ENCODE measurements at places on chromosomes 16 and 17. TPM values are rescaled to one million over a fixed set of nuclear protein-coding genes. Genes with fewer than 3 reads are reported as not detected.

Gene NEUROD2
- not detected for total RNA-seq

Gene PRR35
- total RNA-seq = not detected

Gene CCDC154
- total RNA-seq = 0.61 TPM

Gene ST6GALNAC1
- not detected for total RNA-seq

Gene PTGES3L
- not detected for total RNA-seq

DNA sequence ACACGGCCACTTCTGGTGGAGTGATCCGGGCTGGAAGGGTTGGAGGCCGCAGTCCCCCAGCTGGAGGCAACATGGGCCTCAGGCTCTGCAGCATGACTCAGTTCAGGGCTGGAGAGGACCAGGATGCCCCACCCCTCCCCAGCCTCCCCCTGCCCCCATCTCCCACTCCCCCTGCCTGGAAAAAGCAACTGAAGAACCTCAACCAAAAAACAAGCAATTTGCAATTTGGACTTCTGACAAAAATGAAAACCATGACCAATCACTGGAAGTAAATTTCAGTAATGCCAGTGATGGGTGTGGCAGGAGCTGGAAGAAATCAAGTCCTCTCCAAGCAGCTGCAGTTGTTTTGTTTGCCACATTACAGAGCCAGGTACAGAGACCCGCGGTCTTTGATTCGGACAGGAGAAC is 6.6 kb upstream of the MIF4GD start:
- no peak for DNase-seq

- no peak for DNase-seq
Observed at GRCh38 chr17:19549746-19550623, 16.3 kb downstream of the SLC47A1 start.

- no peak for DNase-seq
Observed at GRCh38 chr17:32124985-32125847, 17.1 kb upstream of the RHOT1 start.

DNA sequence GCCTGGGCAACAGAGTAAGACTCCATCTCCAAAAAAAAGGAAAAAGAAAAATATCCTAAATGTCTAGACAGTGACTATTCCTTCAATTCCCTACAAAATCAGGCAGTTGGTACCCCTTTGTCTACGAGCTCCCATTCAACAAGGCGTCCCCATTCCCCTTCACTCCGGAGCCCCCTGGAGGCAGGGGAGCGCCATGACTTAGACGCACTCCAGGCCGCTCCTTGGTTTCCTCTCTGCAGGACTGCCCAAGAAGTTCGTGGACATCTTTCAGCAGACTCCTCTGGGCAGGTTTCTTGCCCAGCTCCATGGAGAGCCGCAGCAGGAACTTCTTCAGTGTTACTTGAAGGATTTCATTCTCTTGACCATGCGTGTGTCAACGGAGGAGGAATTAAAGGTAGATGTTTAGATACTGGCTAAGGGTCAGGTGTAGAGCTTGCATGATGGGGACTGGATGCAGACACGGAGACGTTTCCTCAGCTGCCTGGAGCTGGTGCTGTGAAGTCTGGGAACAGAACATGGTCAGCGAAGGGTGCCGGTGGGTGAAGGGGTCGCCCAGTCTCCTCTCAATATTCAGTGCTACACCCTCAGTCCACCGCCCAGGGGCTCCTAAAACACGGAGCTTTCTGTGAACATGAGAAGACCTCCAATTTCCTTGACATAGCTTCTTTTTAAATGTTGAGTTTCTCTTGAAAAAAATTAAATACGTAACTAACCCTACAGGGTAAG is 53.3 kb upstream of the ENDOV start:
- peak; percentile 6 for DNase-seq

DNA sequence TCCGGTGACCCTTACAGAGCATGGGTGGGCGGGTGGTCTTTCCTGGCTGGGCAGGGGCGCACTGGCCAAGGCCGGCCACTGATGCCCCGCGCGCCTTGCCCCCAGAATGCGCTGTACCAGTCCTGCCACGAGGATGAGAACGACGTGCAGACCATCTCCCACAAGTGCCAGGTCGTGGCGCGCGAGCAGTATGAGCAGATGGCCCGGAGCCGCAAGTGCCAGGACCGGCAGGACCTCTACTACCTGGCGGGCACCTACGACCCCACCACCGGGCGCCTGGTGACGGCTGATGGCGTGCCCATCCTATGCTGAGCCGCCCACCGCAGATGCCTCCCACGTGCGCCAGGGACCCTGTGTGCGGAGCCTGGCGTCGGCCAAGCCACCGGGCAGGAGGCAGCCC is 49.1 kb downstream of the ACTG1 start:
- DNase-seq = no peak

GRCh38 chr16:58652741-58653140 is 23.1 kb upstream of the CNOT1 start:
- peak; percentile 58 for DNase-seq

GRCh38 chr17:83068641-83069570 is 10.5 kb upstream of the METRNL start:
- DNase-seq = no peak

DNA sequence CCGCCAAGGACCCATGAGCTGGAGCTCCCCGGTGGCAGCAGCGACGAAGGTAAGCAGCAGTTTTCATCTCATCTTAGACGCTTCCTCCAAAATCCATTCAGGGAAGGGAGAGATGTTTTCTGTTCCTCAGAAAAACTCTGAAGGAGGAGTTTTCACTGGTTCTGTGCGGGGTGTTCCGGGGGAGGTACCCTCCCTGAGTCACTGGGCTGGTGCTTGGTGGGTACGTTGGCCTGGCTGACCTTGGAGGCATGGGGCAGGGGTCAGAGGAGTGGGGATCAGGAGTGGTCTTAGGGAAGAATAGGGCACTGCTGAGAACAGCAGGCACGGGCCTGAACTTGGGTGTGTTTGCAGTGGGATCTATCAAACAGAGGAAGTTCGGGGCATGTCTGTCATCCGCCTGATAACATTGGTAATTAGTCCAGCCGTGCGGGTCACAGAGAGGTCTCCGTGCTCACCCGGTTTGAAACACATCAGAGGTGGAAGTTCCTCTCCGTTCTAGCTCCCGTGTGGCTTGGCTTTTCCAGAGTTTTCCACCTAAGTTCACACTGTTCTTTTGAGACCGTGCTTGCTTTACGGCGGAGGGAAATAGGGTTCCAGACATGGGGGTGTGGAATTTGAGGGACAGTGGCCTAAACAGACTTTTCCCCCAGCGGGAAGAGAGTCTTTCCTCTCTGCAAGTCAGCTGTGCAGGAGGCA is 59.6 kb upstream of the CIBAR2 start:
- no peak for DNase-seq

DNA sequence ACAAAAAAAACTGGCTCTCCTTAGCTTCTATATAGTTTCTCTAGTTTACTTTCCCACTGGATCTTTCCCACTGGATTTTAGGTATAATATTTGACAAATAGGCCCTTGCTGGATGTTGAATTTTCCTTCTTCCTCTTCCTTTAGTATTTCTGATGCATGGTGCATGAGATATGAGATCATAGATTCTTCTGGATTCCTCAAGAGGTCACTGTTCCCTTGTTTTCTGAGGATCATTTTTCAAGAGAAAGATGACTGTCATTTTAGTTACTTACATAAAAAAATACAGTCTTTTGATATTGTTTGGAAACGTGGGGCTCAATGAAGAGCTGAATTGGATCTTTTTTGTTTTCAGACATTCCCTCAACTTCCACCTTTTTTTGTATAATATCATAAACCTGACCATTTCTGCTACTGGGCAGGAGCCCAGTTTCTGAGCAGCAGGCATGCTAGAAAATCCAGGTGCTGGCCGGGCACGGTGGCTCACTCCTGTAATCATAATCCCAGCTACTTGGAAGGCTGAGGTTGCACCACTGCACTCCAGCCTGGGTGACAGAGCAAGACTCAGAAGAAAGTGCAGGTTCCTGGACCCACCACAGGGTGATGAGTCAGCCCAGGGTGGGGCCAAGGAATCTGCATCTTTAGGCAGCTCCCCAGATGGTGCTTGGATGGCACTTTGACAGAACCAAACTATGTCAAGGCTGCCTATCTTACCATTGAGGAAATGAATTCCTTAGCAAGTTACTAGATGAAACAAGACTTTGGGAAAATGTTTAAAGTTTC is 70.3 kb downstream of the SDR42E1 start:
- DNase-seq = peak; percentile 28

GRCh38 chr17:69757688-69758430 is 317.2 kb upstream of the KCNJ16 start:
- no peak for DNase-seq
